Smooth muscle cell of trachea (primary cell): ENCODE measurements at places on chromosomes 2 and 18. TPM values are rescaled to one million over a fixed set of nuclear protein-coding genes. Genes with fewer than 3 reads are reported as not detected.

Gene ANKRD23
- total RNA-seq = 1.2 and 1.9 TPM in 2 replicates

Gene ZBTB7C
- under 0.01 TPM in 1 of 2 replicates, not detected in the other for total RNA-seq

Gene LTBP1
- total RNA-seq = 492 and 645 TPM in 2 replicates

Gene ERLEC1
- 142 and 206 TPM in 2 replicates for total RNA-seq

Gene CROCC2
- total RNA-seq = 0.50 and 1.0 TPM in 2 replicates

Gene TYMS
- 17.2 and 57.2 TPM in 2 replicates for total RNA-seq

Gene CNDP1
- not detected in 2 replicates for total RNA-seq

Gene FBXO36
- total RNA-seq = 2.5 and 4.9 TPM in 2 replicates

Gene NETO1
- total RNA-seq = 0.17 TPM in 1 of 2 replicates, not detected in the other

Gene CASP10
- 6.1 and 11.6 TPM in 2 replicates for total RNA-seq

Gene LRRTM4
- under 0.01 TPM in 1 of 2 replicates, not detected in the other for total RNA-seq

Gene MAL
- 0.17 TPM in 1 of 2 replicates, not detected in the other for total RNA-seq

Gene LOXHD1
- not detected in 2 replicates for total RNA-seq

Gene SLC23A3
- 1.2 and 2.0 TPM in 2 replicates for total RNA-seq
